ENCODE measurements at places on chromosomes 4 and X.

- DNase-seq, result no peak
Measured at GRCh38 chr4:3246458-3247398, 2.2 kb upstream of the MSANTD1 start.

DNA sequence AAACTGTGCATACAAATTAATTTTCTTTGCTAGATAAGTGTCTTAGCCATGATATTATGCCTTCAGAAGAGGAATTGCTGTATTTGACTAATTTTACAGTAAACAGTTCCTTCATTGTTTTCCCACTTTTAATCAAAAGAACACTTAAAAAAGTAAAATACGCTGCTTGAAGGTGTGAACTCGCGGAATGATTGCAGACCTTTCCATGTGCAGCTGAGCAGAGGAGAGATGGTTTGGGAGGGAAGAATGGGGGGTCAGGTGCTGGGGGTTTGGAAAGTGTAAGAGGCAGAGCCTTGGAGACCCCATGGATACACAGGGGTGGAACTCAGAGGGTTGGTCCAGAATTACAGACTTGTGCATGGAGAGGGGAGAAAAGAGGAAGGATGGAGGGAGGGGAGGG, 15.3 kb downstream of the CYTL1 start:
- no peak for DNase-seq

GRCh38 chr4:2101346-2102044, 42.4 kb downstream of the NAT8L start:
- no peak for DNase-seq

GRCh38 chr4:57190601-57191481, 80.7 kb upstream of the IGFBP7 start:
- DNase-seq, result no peak

DNA sequence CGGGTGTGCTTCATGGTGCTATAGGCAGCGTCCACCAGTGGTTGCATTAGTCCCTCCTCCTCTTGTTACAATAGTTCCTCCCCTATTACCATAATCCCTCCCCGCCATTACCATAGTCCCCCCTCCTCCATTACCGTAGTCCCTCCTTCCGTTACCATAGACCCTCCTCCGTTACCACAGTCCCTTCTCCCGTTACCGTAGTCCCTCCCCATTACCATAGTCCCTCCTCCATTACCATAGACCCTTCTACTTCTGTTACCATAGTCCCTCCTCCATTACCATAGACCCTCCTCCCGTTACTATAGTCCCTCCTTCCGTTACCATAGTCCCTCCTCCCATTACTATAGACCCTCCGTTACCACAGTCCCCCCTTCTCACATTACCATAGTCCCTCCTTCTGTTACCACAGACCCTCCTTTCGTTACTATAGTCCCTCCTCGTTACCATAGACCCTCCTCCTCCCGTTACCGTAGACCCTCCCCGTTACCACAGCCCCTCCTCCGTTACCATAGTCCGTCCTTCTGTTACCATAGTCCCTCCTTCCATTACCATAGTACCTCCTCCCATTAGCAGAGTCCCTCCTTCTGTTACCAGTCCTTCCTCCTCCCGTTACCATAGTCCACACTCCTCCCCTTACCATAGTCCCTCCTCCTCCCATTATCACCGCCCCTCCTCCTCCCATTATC, 129.6 kb downstream of the DHRSX start:
- no peak for DNase-seq

DNA sequence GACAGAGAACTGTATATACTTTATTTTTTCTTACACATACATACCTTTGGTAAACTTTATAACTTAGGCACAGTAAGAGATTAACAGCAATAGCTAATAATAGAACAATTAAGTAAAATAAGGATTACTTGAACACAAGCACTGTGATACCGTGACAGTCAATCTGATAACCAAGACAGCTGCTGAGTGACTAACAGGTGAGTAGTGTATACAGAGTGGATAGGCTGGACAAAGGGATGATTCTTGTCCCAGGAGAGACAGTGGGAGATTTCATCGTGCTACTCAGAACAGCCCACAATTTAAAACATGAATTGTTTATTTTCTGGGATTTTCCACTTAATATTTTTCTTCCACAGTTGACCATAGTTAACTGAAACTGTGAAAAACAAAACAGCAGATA, 411.8 kb downstream of the PPP1R2C start:
- DNase-seq, result no peak

DNA sequence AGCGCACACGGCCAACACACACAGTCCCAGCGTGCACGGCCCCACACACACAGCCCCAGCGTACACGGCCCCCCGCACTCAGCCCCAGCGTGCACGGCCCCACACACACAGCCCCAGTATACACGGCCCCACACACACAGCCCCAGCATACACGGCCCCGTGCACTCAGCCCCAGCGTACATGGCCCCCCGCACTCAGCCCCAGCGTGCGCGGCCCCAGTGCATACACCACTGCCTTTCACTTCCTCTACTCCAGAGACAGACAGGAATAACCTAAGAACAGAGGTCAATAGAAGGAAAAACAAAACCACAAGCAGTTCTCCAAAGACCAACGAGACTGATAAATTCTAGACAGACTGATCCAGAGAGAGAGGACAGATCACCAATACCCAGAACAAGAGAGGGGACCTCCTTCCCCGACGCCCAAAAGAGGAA, 17.1 kb downstream of the GAK start:
- DNase-seq, result no peak

DNA sequence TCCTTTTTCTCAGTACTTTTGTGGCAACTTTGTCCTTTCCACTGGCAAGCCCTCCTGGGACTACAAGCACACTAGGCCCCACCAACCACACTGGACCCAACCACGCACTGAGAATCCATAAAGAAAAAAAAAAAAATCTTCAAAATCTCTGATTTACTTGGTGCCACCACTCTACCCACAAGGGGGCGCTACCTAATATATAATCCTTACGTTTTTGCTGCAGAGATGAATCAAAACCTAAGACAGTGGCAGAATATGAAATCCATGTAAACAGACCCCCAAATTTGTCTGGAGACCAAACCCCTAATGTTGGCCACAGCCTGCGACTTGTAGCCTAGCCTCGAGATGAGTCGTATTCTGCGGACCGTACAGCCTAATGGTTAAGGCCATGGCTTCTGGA, 63.5 kb upstream of the ARHGAP36 start:
- DNase-seq, result no peak

GRCh38 chrX:14030174-14030530, 460 bp upstream of the GEMIN8 start:
- DNase-seq, result no peak

DNA sequence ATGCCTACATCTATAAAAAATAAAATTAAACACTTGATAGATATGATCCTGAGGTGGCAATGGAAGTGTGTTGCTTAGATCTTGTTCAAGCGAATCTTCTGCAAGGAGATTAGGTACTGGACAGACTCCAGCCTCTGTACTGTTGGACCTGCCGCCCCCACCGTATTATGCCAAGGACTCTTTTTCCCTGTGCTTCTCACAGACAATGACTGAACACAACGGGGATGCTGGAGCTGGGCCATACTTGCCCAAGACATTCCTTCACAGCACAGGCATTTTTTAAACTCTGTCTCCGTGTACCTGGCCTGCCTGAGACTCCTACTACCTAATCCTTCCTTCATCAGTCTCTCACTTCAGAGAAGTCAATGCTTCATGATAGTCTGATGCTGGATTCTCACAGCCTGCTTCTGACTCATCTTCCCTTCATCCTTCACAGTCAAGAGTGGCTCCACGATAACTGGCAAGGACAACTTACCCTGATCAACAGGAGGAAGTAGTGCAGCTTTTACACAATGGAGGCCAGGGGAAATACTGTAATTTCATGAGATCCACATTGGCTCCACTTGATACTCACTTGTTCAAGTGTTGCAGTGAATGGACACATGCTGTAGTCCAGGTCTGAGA, 754.6 kb upstream of the AGA start:
- DNase-seq, result no peak

- no peak for DNase-seq
Measured at GRCh38 chr4:41000356-41000755, 214.0 kb downstream of the APBB2 start.

DNA sequence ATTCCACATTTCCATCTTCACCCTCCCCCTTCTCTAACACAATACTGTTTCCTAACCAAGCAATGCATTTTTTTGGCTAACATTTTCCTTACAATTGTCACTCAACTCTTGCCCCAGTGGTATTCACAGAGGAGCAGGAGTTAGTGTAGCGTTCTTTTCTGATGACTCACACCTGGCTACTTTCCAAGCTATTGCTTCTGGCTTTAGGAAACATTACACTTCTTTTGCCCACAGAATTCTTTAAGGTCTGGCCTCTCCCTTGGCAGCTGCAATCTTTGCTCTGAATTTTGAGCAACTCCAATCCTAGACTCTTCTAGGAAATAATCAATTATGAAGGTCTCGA, 27.5 kb upstream of the PDGFC start:
- no peak for DNase-seq

Data from activated CD8-positive, alpha-beta memory T cell treated with anti-CD3 and anti-CD28 coated beads for 24 hours (primary cell).